ENCODE measurements at places on chromosomes 5 and 9.

- no peak for DNase-seq
Observed at GRCh38 chr9:116482740-116483139, 204.4 kb upstream of the TRIM32 start.

DNA sequence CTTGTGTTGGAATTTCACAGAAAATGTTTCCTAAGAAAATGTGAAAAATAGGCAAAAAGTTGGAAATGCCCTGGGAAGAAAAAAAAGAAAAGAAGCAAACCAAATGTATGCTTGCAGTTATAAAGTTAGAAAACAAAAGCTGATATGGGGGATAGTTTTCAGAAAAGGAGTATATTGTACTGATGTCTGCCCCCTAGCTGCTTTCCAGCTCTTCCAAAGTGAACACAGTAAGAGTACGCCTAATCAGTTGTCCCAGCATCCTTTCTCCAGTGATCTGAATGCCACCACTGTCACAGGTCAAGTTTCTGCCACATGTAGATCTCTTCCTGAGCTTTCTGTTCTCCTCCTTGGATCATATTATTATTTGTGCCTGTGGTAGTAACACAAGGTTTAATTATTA is 5.8 kb downstream of the TYRP1 start:
- no peak for DNase-seq

DNA sequence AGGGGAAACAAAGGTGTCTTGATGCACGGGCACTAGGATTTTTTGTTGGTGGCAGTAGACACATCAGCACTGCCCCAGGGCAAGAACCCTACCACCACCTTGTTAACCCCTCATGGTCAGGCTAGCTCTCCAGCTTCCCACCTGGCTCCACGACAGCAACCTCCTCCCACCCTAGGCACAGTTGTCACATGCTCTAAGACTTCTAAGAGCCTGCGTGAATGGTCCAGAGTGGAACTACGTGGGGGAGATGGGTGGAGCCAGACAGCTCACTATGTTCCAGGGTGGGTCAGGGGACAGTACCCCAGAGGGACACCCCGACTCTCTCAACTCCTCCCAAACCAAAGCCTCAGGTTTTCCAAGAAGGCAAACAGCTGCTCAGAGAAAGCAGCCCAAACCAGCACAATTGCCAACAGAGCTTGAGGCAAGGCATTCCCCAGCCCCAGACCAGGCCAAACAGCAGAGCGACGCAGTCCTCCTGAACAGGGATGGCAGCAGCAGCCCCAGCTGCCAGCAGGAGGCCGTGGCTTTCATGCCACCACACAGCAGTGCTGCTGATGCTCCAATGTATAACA is 78.0 kb downstream of the NRG2 start:
- no peak for DNase-seq

GRCh38 chr9:113531919-113532808 is 68.6 kb downstream of the RGS3 start:
- no peak for DNase-seq

- no peak for DNase-seq
Observed at GRCh38 chr9:73689051-73689870, 537.6 kb downstream of the ANXA1 start.

GRCh38 chr5:133116601-133117000 is 64.8 kb downstream of the HSPA4 start:
- no peak for DNase-seq

DNA sequence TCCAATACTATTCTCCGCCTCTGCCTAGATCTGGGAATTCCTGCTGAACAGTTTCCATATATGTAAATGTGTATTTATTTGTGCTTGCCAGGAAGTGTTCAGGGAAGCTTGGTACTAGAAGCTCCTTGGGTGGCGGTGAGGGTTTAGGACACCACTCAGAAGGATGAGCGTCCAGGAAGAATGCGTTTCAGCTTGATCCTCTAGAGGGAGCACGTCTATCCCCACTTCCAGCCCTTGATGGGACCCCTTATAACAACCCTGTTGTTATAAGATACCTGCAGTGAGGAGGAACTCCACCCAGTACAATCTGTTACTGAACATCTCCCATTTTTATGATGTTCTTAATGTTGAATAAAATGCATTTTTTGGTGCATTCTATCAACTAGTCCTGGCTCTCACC is 88.9 kb downstream of the CYFIP2 start:
- no peak for DNase-seq

GRCh38 chr5:153565822-153566221 is 75.4 kb downstream of the GRIA1 start:
- DNase-seq: peak; percentile 21

DNA sequence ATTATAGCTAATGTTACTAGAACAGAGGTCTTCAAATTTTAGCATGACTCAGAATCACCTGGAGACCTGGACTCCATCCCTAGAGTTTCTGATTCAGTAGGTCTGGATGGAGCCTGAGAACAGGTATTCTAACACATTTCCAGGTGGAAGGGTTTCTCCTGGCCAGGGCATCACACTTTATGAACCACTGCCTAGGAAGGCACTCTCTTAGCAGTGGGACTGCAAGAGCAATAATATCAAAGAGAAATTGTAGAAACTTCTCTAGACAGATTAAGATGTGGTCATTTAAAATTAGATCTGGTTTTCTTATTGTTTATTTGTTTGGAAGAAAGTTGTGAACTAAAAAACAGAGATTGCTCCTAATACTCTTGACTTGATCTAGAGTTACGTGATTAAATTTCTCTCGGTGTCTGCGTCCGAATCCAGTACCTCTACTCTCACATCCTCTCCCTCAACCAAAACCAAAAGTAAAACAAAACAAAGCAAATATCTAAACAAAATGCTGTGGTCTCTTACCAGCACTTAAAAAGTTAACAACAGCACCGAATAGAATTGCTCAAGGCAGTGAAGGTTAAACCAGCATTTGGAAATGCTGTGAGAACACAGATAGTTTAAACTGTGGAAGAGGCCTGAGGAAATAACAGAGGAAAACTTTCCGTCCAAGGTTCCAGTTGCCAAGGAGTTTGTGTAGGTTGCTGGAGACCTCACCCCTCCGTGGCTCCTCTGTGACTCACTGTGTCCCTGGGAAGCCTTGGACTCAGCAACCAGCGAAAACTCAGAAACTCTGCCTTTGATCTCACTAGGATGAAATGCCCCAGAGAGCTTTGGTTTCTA is 193.4 kb downstream of the ARRDC3 start:
- peak; percentile 67 for DNase-seq

DNA sequence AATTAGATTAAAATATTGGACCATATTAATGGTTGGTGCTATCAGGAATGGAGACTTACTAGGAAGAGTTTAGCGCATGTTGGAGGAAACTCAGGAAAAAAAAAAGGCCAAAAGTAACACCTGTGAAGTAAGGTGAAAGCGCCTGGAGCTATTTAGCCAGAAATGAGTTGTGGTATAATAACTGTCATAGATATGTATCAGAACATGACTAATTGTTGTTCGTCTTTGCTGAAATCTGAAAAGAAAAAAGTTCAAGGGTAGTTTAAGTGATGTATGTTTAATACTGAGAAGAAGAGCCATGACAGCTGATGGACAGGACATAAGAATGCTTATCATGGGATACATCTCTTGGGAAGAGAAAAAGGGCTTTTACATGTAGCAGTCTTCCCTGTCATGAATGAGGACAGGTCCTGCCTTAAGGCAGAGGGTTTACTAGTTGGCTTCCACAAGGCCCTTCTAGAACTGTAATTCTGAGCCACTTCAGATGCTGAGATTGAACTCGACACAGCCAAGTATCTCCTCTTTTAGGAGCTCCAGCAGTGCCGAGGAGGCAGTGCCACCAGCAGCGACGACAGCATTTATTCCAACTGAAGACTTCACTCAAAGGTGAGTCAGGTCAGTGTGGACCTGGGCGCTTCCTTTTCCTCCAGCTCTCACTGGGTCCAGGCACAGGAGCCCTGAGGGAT is 940 bp upstream of the CAMK4 start:
- DNase-seq: peak; percentile 3

GRCh38 chr5:176579323-176579722 is 30.2 kb downstream of the CDHR2 start:
- DNase-seq: no peak

GRCh38 chr9:105098370-105098769 is 146.1 kb upstream of the SLC44A1 start:
- DNase-seq: no peak

DNA sequence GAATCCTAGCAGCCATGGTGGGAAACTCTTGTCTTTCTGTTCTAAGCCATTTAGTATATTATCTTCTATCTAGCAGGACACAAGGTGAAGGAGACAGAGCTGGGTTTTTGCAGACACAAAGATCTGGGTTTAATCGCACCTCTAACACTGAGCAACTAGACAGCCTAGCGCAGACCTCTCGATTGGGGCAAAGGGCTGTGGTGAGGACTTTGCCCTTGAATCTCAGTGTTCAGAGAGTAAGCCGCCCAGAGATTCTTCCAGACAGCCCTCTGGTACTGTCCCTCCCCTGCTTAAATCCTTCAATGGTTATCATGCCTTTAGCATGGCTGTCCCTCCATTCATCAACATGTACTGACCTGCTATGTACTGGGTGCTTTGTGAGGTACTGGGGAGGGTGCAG is 128.1 kb downstream of the CRB2 start:
- no peak for DNase-seq

- no peak for DNase-seq
Observed at GRCh38 chr9:136997830-136998234, 1.5 kb upstream of the CLIC3 start.

DNA sequence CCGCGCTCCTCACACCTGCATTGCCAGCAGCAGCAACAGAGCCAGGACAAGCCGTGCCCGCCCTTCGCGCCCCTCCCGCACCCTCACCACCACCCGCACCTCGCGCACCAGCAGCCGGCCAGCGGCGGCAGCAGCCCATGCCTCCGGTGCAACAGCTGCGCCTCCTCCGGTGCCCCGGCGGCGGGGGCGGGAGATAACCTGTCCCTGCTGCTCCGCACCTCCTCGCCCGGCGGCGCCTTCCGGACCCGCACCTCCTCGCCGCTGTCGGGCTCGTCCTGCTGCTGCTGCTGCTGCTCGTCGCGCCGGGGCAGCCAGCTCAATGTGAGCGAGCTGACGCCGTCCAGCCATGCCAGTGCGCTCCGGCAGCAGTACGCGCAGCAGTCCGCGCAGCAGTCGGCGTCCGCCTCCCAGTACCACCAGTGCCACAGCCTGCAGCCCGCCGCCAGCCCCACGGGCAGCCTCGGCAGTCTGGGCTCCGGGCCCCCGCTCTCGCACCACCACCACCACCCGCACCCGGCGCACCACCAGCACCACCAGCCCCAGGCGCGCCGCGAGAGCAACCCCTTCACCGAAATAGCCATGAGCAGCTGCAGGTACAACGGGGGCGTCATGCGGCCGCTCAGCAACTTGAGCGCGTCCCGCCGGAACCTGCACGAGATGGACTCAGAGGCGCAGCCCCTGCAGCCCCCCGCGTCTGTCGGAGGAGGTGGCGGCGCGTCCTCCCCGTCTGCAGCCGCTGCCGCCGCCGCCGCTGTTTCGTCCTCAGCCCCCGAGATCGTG is 517 bp downstream of the KCNN2 start:
- peak; percentile 7 for DNase-seq

- peak; percentile 48 for DNase-seq
Observed at GRCh38 chr5:153490118-153491037, at the start of gene GRIA1. GRIA1 (plus strand) TSS chr5:153490670.

GRCh38 chr5:134547579-134547978 is 22.1 kb downstream of the JADE2 start:
- DNase-seq: peak; percentile 88

DNA sequence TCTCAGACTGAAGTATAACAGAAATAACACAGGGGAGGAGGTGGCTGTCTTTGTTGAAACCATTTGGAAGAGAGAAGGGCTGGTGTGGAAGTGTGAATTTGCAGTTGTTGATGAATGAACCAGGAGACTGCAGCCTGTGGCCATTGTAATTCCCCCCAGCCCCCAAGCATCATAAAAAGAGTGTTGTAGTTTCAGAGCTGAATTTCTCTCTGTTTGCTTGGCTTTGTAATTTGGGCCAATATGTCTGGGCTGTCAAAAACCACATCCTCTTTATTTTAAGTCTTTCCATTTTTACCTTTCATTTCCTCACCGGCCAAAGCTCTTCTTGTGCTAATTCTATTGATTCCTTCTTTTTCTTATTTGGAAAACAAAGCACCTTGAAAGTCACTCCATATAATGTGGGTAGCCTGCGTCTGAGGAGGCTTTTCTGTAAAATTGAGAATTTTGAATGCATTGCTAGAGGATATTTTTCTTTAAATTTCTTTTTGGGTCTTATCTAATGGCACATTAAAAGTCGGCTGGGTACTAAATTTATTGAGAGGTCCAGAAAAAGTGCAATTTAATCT is 383.3 kb downstream of the OSTF1 start:
- no peak for DNase-seq

DNA sequence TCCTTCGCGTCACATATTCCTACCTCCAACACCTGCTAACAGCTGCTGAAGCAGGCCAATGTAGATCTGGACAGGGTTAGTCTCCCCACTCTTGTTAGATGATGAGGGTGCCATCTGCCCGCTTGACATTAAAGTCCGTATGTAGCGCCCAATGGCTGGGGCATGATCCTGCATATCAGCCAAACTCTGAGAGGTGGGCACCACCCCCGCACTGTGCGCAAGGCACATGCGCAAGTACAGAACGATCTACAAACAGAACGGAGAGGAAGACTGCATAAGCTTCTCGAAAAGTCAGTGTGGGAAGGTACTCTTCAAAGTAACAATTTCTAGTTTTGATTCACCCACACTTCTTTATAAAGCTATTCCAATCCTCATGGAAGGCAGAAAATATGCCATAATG is 69.8 kb downstream of the ECPAS start:
- no peak for DNase-seq

DNA sequence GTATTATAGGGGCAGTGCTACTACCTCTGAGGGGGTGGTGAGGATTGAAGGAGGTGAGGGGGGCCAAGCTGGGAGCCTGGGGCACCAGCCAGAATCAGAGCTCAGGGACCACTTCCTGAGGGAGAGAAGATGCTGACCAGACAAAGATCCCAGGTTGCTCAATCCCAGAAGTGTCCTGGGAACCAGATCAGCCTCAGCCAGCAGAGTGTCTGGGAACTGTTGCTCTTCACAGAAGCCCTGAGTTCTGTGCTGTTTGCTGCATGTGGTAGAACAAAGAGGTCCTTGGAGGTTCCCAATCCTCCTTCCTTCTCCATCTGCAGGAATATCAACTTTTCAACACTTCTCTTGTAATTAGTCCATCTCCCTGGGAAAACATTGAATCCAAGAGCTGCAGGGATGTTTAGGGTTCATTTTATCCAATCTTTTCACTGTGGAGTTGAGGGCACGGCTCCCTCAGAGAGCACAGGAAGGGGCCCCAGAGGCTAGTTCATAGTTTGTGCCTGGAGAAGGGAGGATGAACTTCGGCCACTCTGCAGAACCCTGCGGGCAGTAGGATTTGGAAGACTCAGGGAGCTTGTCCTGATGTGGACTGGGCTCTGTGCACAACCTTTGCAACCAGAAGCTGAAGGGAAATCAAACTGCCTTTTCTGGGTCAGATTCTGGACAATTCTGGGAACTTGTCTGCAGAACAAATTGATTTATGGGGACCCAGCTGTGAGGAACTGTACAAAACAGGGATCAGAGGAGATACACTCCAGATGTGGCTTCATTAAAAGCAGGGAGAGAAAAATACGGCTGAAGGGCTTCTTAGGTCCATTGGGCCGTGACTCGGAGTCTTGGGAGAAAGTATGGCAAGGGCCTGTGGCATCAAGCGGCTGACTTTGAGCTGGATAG is 57.1 kb downstream of the GALNT12 start:
- peak; percentile 48 for DNase-seq

All from GM03348 (cell line).